ENCODE measurements at places on chromosomes 5 and 9. TPM values are rescaled to one million over a fixed set of nuclear protein-coding genes. Genes with fewer than 3 reads are reported as not detected.

DNA sequence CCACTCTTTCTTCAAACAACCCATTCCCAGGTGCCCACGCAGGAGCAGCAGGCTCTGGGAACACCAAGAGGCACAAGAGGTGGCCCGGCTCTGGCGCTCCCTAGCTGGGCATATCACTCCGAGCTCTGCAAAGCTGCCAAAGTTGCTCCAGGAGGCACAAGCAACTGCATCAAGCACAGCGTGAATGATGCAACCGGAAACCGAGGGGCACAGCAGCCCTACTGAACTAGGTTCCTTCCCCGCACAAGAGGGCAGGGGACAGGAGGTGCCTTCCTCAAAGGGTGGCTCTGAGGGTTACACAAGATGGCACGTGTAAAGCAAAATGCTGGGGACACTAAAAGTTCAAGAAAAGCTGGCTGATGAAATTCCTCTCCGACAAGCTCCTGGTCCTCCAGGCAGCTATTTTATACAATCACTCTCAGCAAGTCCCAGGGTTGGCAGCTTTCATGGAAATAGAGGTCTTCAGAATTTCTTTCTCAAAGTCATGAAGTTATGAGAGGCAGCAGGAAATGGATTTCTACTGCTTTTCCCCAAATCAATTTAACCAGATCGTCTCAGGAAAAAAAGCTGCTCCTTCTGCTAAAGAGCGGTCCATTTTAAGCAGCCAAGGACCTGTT, 22.9 kb downstream of the PSMB7 start:
- DNase-seq: no peak
- no peaks in the 10 kb centered on the region for H3K36me3 ChIP-seq
- no peak overlapping the region for H3K27ac ChIP-seq
- no peak overlapping the region for H3K4me3 ChIP-seq

GRCh38 chr5:100706776-100707175, 171.6 kb downstream of the FAM174A start:
- H3K4me3 ChIP-seq: no peak overlapping the region
- no peaks in the 10 kb centered on the region for H3K36me3 ChIP-seq
- H3K27me3 ChIP-seq: no peaks in the 10 kb centered on the region
- H3K4me1 ChIP-seq: no peaks in the 10 kb centered on the region

- H3K4me3 ChIP-seq: no peak overlapping the region
- H3K36me3 ChIP-seq: peaks cover 12% of the 10 kb centered on the region
- no peaks in the 10 kb centered on the region for H3K27me3 ChIP-seq
- no peaks in the 10 kb centered on the region for H3K4me1 ChIP-seq
Measured at GRCh38 chr5:63032343-63032742, 453.7 kb downstream of the LRRC70 start.

GRCh38 chr5:141328231-141328630, 2.1 kb upstream of the PCDHGA1 start:
- no peak overlapping the region for H3K4me3 ChIP-seq
- no peak overlapping the region for H3K27ac ChIP-seq
- peaks cover 2% of the 10 kb centered on the region for H3K27me3 ChIP-seq
- H3K4me1 ChIP-seq: no peaks in the 10 kb centered on the region

The SLC34A1 gene
- 0.16 TPM for total RNA-seq

GRCh38 chr5:62902126-62902525, 323.5 kb downstream of the LRRC70 start:
- no peak overlapping the region for H3K27ac ChIP-seq

- no peak overlapping the region for H3K4me3 ChIP-seq
- no peaks in the 10 kb centered on the region for H3K27me3 ChIP-seq
- H3K27ac ChIP-seq: no peak overlapping the region
Measured at GRCh38 chr5:74063346-74063745, 437.4 kb downstream of the ARHGEF28 start.

The INSL4 gene
- total RNA-seq: not detected

DNA sequence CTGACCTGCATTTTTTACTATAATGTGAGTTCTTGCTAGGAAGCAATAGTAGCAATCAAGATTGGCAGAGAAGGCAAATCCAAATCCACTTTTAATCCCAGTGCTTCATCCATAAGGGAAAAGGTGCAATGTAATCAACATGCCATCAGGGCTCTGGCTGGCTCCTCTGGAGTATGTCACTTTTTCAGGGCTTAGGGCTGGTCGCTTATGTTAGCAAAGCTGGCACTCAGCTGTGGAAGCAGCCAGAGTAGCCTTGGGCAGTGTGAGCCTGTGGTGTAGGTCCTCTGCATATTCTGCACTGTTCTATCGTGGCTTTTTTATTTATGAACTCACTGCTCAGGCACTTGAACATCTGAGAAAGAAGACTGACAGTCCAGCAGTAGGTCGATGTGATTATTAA, 16.1 kb downstream of the ACTBL2 start:
- DNase-seq: no peak
- peaks cover 11% of the 10 kb centered on the region for H3K4me1 ChIP-seq
- H3K27me3 ChIP-seq: no peaks in the 10 kb centered on the region

DNA sequence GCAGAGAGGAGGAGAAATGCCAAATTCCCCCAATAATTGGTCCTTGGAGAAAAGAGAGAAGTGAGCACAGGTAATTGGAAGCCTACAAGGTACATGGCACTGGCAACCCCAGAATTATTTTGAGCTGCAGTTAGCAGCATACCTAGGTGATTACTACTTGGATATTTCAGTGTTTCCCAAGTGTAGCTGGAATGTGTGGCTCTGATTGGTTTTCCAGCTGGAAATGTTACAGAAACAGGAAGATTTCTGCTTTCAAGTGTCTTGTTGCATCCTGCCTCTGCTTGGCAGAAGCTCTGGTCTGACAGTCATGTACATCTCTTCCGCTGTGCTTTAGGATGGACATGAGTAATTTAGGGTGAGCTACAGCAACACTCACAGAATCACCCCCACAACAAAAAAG, 262.1 kb downstream of the ENC1 start:
- no peak overlapping the region for H3K4me3 ChIP-seq
- H3K27ac ChIP-seq: no peak overlapping the region
- H3K4me1 ChIP-seq: peaks cover 14% of the 10 kb centered on the region
- H3K36me3 ChIP-seq: no peaks in the 10 kb centered on the region

DNA sequence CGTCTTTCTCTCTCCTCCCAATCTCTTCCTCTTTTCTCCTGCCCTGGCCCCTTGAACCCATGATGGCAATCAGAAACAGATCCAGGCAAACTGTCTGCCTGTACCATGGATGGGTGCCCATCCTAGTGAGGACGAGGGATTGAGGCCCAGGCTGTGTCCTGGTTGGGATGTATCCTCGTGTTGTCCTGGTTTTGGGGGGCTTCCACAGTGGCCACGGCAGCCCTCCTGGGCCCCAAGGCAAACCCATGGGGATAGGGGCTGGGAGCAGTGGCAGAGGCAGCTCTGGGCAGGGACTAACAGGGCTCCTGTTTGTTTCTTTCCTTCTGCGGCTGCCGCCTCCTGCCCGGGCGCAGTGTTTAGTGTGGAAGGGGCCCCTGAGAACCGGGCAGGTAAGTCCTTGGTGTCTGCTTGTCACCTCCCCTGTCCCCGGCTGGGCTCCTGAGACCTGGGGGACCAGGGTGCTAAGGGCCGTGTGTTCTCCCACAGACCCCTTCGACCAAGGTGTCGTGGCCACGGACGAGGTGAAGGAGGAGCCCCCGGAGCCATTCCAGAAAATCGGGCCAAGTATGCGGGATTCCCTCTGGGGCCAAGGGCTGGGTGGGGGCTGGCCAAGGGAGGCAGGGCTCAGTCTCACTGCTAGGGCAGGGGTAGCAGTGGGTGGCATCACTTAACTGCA, 70.0 kb downstream of the AMBP start:
- H3K27me3 ChIP-seq: no peaks in the 10 kb centered on the region
- peaks cover 16% of the 10 kb centered on the region for H3K4me1 ChIP-seq
- no peak overlapping the region for H3K4me3 ChIP-seq
- peaks cover 37% of the 10 kb centered on the region for H3K36me3 ChIP-seq

The BHMT gene
- not detected for total RNA-seq

DNA sequence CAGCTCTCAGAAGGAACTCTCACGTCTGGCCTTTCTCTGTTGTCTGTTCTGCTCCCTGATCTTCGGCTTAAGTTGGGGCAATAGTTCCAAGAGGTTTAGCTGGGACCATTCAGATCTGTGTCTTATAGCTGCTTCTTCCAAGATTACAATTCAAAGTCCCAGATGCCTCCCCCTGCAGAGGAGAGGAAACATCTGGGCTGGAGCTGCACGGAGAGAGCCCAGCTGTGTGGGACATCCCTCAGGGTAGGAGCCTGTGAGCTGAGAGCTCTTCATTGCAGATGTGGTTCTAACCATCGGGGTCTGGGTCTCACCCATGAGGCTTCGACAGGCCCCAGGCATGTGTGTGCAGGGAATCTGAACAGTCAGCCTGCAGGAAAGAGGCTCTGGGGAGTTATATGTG, 9.0 kb upstream of the PHF19 start:
- H3K27ac ChIP-seq: peak overlapping the region; percentile 47
- H3K27me3 ChIP-seq: no peaks in the 10 kb centered on the region
- no peak overlapping the region for H3K4me3 ChIP-seq

DNA sequence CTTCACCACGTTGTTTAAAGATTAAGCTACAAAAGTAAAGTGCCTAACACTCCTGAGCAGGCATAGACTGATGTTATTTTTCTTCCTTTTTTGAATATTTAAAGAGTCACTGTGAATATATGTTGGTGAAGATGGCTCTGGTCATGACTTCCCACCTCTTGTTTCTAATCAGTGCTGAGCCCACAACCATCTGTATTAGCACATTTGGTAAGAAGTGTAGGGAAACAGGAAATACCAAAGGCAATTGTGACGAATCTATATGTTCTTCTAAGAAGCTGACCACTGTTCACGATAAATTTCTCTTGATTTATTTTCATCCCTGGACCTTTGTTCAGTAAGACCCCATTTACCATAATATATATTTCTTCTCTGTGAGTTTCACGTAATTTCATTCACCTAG, 108.3 kb upstream of the PCA3 start:
- DNase-seq: no peak
- no peaks in the 10 kb centered on the region for H3K36me3 ChIP-seq
- H3K4me1 ChIP-seq: peaks cover 22% of the 10 kb centered on the region
- H3K4me3 ChIP-seq: no peak overlapping the region
- no peaks in the 10 kb centered on the region for H3K27me3 ChIP-seq

DNA sequence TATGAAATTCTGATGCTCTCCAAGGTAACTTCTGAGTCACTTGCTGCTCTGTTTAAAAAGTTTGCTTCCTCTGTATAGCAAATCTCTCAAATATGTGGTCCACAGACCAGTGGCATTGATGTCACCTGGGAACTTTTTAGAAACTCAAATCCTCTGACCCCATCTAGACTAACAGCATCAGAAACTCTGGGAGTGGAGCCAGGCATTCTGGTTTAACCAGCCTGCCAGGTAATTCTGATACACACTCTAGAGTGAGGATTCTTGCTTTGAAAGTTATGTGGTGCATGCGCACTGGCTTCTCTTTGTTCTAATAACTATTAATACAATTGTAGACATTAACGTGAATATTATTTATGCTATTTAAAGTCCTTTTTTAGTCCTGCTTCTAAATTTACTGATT, 298.1 kb downstream of the SLF1 start:
- DNase-seq: no peak
- no peaks in the 10 kb centered on the region for H3K36me3 ChIP-seq
- no peak overlapping the region for H3K4me3 ChIP-seq
- peaks cover 2% of the 10 kb centered on the region for H3K27me3 ChIP-seq

DNA sequence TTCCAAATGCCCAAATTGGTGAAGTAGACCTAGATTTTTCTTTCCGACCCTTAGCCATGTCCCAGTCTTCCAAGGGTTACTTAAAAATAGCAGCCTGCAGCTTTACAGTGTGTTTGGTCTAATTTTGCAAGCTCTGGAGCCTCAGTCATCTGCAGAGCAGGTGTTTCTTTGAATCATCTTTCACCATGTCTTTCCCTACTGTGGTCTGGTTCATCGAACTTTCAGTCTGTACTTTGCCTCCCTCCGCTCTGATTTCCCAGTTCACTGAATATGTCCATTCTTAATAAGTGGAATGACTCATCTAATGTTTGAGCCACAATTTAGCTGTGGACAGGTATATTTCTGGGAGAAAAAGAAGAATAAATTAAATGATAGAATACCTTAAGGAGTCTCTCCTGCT, 1060.7 kb downstream of the EFNA5 start:
- H3K4me1 ChIP-seq: no peaks in the 10 kb centered on the region
- no peak overlapping the region for H3K4me3 ChIP-seq
- no peak overlapping the region for H3K27ac ChIP-seq
- no peak for DNase-seq

The ACOT12 gene
- total RNA-seq: not detected

GRCh38 chr9:108779551-108780325, 76.0 kb downstream of the ACTL7B start:
- no peak overlapping the region for H3K27ac ChIP-seq
- DNase-seq: no peak
- H3K36me3 ChIP-seq: no peaks in the 10 kb centered on the region

The SPINK7 gene
- not detected for total RNA-seq

- H3K36me3 ChIP-seq: no peaks in the 10 kb centered on the region
- H3K4me3 ChIP-seq: no peak overlapping the region
- no peaks in the 10 kb centered on the region for H3K4me1 ChIP-seq
- no peak for DNase-seq
Measured at GRCh38 chr9:34443533-34443932, 14.8 kb downstream of the FAM219A start.

GRCh38 chr5:81856948-81857928, 106.3 kb upstream of the SSBP2 start:
- H3K4me1 ChIP-seq: peaks cover 33% of the 10 kb centered on the region
- peak overlapping the region; percentile 3 for H3K4me3 ChIP-seq
- H3K27me3 ChIP-seq: no peaks in the 10 kb centered on the region
- H3K36me3 ChIP-seq: no peaks in the 10 kb centered on the region

- no peak overlapping the region for H3K4me3 ChIP-seq
- no peak overlapping the region for H3K27ac ChIP-seq
- H3K27me3 ChIP-seq: no peaks in the 10 kb centered on the region
- DNase-seq: no peak
- peaks cover 22% of the 10 kb centered on the region for H3K4me1 ChIP-seq
- peaks cover 63% of the 10 kb centered on the region for H3K36me3 ChIP-seq
Measured at GRCh38 chr9:137757613-137758029, 120.0 kb upstream of the CACNA1B start.

The MYMK gene
- not detected for total RNA-seq

DNA sequence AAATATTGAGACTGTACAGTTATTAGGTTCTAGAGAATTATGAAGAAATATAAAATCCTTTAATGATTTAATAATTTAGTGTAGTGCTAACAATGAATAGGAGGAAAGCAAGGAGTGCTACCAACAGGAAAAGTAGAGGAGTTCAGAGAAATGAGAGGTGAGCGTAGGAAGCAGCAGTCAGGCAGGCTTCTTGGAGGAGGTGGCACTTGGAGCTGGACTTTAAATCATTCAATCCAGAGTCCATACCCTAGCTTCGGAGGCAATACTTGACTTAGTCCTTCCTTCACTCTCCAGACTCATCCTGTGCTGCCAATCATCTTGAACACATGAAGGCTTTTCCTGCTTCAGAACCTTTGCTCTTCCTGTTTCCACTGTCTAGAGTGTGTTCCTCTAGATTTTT, 254.3 kb downstream of the GRIA1 start:
- no peaks in the 10 kb centered on the region for H3K36me3 ChIP-seq
- H3K27me3 ChIP-seq: no peaks in the 10 kb centered on the region
- no peak overlapping the region for H3K4me3 ChIP-seq

GRCh38 chr9:16450043-16450442, 420.4 kb downstream of the BNC2 start:
- no peaks in the 10 kb centered on the region for H3K27me3 ChIP-seq
- no peak overlapping the region for H3K4me3 ChIP-seq
- H3K4me1 ChIP-seq: peaks cover 2% of the 10 kb centered on the region
- DNase-seq: no peak

- H3K27me3 ChIP-seq: no peaks in the 10 kb centered on the region
- H3K36me3 ChIP-seq: no peaks in the 10 kb centered on the region
- H3K4me1 ChIP-seq: no peaks in the 10 kb centered on the region
Measured at GRCh38 chr5:21792748-21793147, 1060.4 kb downstream of the CDH12 start.
